Heart right ventricle (tissue), 16 donors: ENCODE measurements at places on chromosomes 7 and 10. TPM values are rescaled to one million over a fixed set of nuclear protein-coding genes. Genes with fewer than 3 reads are reported as not detected.

- DNase-seq = no peak
These were observed 65.3 kb downstream of the LMBR1 start for GRCh38 chr7:156827587-156828203.

GRCh38 chr10:104104418-104104817 lies 17.6 kb upstream of the SFR1 start:
- no peak for DNase-seq

DNA sequence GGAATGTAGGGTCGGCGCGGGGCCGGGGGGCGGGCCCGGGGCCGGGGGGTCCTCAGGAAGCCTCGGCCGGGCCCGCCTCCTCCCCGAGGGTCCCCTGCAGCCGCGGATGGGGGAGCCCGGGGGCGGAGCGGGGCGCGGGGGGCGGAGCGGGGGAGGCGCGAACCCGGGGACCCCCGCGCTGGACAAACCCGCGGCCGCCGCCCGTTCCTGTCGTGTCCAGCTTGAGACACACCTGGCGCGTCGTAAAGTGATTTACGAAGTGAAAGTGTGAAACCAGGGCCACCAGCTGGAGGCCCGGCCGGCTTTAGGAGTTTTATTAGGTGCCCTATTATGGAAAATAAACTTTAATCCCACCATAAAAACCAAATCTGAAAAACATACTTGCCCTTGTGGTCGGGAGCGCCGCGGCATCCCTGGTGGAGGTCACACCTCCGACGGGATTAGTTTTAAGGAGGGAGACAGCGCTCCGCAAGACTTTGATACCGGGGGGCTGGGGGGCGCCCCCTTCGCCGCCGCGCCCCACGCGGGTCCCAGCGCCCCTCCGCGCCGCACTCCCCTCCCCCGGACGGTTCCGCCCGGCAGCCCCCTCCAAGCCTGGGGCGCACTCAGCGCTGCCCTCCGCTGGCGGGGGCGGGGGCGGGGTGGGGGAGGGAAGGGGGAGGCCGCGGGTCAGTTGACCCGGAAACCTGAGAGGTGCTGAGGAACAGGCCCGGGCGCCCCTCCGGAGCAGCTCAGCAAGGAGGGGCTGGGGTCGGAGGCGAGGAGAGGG lies 10.3 kb downstream of the MNX1 start:
- no peak for DNase-seq

- no peak for DNase-seq
These were observed 54.4 kb upstream of the CCDC6 start for GRCh38 chr10:59960751-59961150.

DNA sequence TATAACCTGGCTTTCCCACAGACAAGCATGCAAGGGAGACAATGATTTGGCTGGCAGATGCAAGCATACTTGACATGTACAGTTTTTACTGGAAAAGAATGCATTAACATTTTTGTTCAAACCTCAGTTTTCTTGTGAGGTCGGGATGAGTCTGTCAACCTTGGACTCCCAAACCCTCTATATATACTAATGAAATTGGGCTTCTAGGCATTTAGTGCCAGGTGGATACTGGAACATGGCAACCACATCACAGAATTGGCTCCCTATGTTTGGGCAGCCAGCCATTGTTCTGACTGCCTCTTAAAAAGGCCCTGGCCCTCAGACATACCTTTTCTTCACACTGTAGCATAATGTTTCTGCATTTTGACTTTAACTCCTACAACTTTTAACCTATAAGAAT lies 39.1 kb downstream of the CDK6 start:
- no peak for DNase-seq

- DNase-seq = no peak
These were observed 4.5 kb downstream of the GHRHR start for GRCh38 chr7:30968294-30968693.

DNA sequence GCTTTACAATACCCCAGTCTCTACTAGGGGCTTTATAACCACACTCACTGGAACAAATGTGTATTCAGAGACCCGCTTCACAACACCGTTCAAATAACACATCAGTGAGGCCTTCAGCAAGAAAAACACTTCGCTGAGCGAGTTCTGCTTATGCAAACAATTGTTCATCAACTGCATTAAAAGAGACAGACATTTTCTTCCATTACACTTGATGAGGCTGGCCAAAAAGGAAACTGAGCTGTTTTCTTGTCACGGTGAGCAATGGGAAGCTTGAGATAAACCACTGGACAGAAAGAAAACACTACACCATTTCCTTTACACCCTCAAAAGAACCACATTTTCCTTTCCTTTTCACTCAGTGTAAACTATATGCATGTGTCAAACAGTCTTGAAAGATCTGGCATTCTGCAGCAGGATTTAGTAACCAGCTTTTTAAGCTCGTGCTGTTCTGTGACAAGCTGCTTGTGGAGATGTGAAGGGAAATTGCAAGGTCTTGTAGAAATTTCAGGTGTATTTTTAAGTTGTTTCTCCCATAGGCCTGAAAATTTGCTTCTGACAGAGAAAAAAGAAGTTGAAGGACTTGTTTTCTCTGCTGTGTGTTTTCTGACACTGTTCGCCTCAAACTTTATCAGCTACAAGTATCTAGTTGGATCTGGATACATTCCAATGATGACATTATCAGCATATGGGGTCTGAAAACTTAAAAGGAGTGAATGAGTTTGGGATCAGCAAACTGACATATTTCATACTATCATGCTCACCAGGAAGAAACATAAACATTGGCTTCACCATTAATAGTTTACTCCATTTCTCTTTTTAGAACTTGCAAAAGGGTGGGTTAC lies 693.1 kb downstream of the PARD3 start:
- DNase-seq = no peak

- DNase-seq = no peak
These were observed 22.9 kb downstream of the RBM33 start for GRCh38 chr7:155667241-155667829.

- no peak for DNase-seq
These were observed 12.4 kb downstream of the PRKAR2B start for GRCh38 chr7:107056728-107057473.

DNA sequence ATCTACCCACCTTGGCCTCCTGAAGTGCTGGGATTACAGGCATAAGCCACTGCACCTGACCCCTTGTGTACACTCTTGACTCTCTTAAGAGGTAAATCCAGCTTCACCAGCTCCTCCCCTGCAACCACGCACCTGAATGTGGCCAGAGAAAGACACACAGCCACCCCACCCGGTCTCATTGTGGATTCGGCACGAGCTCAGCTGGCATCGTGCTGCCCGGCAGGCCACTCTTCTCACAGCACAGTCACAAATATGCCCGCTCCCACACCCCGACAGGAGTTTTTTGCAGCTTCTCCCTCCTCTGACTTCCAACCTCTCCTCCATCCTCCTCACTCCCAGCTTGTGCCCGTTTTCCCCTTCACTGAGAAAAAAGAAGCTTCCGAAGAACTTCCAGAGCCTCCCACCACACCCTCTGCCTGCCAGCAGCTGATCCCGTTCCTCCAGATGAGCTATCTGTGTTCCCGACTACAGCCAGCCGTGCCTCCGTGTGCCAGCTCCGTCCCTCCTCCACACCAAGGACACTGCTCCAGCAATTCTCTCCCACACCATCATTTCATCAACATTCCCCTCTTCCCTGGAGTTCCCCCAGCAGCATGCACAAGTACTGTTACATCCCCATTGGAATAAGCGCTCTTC lies 8.0 kb upstream of the SMARCD3 start:
- DNase-seq = no peak

DNA sequence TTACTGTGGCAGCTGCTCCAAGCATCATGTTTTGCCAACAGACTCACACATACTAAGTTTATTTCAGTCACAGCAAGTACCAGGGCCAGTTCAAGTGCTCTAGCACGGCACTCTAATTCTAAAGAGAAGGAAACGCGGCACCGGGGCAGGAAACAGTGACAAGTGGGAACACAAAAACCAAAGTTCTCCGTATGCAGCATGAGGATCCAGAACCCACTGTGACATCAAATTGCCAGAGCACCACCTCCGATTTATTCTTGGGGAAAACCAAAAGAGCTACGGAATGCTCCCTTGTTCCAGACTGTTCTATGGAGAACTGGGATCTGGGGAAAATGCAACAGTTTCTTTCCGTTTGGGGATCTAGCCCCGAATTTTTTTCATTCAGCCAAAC lies 448 bp upstream of the PTER start:
- peak; percentile 14 for DNase-seq

GRCh38 chr10:124671486-124672075 lies 72.6 kb downstream of the FAM53B start:
- DNase-seq = peak; percentile 67

EPDR1 gene
- 62.1 TPM for total RNA-seq

PTF1A gene
- not detected for total RNA-seq
